ENCODE measurements at places on chromosomes 3 and 15. TPM values are rescaled to one million over a fixed set of nuclear protein-coding genes. Genes with fewer than 3 reads are reported as not detected.
A peak's percentile ranks its signal among the peaks of the same experiment; 100 is the strongest.

GRCh38 chr3:54862526-54862925 is 65.3 kb downstream of the LRTM1 start:
- DNase-seq, result no peak

DNA sequence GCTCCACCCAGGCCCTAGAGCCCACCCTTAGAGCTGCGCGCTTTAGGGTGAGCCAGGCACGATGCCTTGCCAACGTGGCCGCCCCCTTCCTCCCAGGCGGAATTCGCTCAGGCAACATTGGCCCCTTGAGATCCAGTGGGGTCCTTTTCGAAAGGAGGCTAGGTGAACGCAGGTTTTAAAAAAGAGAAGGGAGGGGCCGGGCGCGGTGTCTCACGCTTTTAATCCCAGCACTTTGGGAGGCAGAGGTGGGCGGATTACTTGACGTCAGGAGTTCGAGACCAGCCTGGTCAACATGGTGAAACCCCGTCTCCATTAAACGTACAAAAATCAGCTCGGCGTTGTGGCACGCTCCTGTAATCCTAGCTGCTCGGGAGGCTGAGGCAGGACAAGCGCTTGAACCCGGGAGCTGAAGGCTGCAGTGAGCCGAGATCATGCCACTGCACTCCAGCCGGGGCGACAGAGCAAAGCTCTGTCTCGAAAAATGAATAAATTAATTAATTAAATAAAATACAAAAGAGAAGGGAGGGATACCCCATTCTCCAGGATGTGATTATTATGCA is 984 bp upstream of the RPP25 start:
- DNase-seq, result peak; percentile 24

DNA sequence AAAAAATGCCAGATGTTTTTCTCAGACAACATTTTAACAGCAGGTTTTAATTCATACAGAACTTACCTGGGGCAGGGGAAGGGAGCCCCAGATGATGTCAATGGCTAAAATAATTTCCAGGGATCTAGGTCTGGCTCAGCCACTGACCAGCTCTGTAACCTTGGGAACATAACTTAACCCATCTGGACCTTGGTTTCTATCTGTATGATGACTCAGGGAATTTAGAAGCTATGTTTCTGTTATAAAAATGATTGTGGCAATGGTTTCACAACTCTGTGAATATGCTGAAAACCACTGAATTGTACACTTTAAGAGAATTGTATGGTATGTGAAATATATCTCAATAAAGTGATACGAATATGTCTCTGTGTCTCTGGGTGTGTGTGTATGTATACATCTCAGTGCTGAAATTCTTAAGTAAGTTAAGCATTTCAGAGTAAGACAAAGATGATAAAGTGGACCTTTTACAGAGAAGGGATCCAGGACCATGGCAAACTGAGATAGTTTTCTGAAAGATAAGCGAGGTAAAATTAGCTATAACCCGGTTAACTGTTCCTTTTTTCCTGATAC is 2.9 kb downstream of the SH3GL3 start:
- peak; percentile 45 for DNase-seq

DNA sequence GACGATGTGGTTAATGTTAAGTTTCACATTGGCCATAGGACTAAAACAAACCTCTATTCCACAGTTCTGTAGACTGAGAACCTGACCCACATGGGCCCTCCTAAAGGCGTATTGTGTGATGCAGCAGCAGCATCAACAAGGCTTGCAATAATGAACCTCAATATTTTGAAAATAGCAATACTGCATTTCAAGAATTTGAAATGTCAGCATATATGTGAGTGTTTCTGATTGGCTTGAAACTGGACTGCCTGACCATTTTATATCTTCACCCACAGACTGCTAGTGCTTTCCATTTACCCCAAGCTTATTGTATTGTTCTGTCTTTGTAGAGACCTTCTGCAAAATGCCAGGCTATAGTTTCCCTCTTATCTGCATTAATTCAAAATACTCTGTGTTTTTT is 1122.3 kb downstream of the IGSF11 start:
- no peak for DNase-seq

DNA sequence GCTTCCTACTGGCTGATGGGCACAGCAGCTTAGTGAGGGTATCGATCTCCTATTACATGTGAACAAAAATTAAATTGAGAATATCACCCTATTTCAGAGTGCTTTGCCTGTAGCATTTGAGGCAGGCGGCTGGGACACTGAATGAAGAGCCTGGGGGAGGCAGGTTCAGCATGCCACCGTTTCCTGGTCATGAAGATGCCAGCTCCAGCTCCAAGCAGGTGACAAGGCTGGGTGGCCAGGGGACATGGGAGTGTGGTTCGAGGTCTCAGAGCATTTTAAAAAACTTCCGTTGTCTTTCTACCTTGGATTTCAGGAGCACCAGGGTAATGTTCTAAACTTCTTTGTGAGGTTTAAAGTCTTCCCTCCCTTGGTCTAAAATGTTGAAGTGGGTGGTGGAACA is 158.2 kb downstream of the RPLP1 start:
- no peak for DNase-seq

Gene GATM
- total RNA-seq, result 0.57 TPM

Gene INKA1
- total RNA-seq, result 4.4 TPM

- no peak for DNase-seq
Measured at GRCh38 chr3:43187836-43188479, 82.1 kb upstream of the POMGNT2 start.

GRCh38 chr15:39404767-39405181 is 176.1 kb upstream of the THBS1 start:
- DNase-seq, result peak; percentile 97

DNA sequence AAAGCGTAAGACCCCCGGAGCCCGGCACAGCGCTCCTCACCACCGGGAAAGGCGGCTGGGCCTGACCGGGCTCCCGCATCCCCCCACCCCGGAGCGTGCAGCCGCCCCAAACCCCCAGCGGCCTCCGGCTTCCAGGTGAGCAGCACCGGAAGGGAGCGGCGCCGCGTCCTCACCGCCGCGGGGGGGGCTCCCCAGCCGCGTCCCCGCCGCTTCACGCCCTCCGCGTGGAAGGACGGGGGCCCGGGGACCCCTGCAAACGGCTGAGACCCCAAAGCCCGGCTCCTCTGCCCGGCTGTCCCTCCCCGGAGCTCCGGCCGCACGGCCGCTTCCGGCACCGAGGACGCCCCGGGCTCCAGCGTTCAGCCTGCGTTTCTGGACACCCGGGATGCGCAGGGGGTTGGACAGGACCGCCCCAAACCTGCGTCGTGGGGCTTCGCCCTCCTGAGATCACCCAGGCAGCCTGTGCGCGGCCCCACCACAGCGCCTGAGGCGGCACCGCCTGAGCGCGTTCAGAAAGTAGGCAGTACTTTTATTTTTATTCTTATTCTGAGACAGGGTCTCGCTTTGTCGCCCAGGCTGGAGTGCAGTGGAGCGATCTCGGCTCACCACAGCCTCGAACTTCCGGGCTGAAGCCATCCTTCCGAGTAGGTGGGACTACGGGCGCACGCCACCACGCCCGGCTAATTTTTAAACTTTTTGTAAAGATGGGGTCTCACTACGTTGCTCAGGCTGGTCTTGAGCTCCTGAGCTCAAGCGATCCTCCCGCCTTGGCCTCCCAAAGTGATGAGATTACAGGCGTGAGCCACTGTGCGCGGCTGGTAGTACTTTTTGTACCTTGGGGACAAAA is 51.6 kb upstream of the BLM start:
- peak; percentile 58 for DNase-seq

DNA sequence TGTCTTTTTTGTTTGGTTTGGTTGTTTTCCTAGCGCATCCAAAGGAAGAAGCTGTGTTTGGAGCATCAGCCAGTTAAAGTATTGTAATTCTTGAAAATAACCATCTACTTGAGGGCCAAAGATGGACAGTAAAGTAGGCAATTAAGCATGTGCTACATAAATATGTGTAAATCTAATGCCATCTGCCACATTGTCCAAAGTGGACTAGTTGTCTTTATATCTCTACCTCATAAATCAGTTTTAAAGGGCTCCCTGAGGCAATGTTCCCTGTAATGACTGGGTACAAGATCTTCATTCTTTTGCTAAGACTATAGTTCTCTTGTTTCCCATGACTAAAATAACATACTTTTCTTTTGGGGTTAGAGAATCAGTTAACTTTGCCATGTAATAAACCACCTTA is 460.0 kb upstream of the RARB start:
- DNase-seq, result no peak

Gene POLQ
- total RNA-seq, result 10.1 TPM

- DNase-seq, result no peak
Measured at GRCh38 chr15:71336671-71337070, 221.4 kb downstream of the THSD4 start.

DNA sequence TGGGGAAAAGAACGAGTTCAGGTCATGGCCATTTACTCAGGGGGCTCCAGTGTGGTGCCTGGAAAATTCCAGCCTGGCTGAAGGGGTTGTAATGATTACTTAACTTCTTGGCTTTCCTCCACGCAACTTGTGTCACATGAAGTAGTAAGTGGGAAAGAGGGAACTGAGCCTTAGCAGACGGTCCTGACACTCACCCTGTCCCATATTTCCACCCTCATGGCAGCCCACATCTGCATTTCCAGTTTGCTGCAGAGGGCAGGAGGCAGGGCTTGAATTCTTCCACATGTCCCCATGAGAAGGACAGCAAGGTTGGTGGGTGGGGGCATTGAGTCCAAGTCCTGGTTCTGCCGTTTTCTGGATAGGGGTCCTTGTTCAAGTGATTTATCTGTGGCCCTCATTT is 7.8 kb upstream of the CAMP start:
- peak; percentile 47 for DNase-seq

Gene B3GALNT1
- 28.5 TPM for total RNA-seq

GRCh38 chr3:354432-354831 is 157.9 kb downstream of the CHL1 start:
- DNase-seq, result peak; percentile 37

GRCh38 chr15:93152360-93152759 is 63.3 kb upstream of the RGMA start:
- DNase-seq, result no peak
